Activated CD8-positive, alpha-beta memory T cell treated with anti-CD3 and anti-CD28 coated beads for 1 hour (primary cell): ENCODE measurements at places on chromosomes 1 and 21.

GRCh38 chr1:241957692-241958494 is at the start of gene BECN2:
Gene BECN2, plus strand, starts transcription at chr1:241957767. Its CDS starts 0 bp downstream, at chr1:241957767.
- DNase-seq, result no peak

GRCh38 chr1:111576547-111576946 is 43.0 kb upstream of the RAP1A start:
- no peak for DNase-seq

- no peak for DNase-seq
Measured at GRCh38 chr21:22728091-22728490, 1729.9 kb downstream of the NCAM2 start.

GRCh38 chr1:15696956-15697521 is 12.9 kb downstream of the PLEKHM2 start:
- no peak for DNase-seq

GRCh38 chr1:58318157-58319005 is 228.1 kb downstream of the OMA1 start:
- no peak for DNase-seq

DNA sequence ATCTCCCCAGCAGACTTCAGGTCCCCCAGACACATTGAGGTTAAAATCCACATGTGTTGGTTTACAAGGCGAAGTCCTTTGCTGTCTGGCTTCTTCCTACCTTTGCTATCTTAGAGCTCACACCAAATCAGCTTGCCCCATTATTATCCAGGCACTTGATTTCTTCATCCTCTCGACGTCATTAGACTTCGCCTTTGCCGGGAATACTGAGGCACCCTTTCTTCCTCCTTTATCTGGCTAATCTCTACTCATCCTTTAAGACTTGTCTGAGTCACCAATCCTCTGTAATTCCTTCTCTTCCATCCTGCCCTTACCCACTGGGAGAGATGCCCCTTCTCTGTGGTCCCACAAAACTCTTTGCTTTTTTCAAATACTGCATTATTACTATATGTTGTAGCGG is 9.2 kb upstream of the XCL2 start:
- DNase-seq, result no peak

DNA sequence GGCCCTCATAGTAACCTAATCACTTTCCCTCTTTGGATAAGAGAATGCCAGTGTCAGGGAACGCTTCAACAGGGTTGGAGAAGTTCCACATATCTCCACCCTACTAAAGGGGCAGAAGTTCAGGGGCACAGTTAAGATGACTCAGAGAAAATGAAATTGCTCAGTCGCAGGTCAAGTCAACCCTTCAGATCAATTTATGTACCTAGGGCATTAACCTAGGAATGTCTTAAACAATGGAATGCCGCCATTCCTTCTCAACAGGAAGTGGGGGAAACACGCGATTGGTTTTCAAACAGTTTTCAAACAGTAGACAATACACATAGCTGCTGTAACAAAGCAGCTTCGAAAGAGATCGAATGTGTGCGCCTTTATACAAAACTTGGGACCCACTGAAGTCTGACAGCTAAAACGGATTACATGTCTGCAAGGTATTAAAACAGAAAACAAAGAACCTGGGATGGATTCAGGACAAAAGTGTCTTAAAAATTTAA is 897 bp downstream of the SLC25A24 start:
- no peak for DNase-seq

DNA sequence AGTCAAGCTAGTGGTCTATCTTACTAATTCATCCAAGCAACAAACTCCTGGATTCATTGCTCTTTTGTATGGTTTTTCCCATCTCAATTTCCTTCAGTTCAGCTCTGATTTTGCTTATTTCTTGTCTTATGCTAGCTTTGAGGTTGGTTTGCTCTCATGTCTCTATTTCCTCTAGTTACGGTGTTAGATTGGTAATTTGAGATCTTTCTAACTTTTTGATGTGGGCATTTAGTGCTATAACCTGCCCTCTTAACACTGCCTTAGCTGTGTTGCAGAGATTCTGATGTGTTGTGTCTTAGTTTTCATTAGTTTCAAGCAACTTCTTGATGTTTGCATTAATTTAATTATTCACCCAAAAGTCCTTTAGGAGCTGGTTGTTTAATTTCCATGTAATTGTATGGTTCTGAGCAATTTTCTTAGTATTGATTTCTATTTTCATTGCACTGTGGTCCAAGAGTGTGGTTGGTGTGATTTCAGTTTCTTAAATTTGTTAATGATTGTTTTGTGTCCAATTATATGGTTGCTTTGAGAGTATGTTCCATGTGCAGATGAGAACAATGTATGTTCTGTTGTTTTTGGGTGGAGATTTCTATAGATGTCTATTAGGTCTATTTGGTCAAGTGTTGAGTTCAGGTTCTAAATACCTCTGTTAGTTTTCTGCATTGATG is 154.6 kb downstream of the PLPPR5 start:
- DNase-seq, result no peak

DNA sequence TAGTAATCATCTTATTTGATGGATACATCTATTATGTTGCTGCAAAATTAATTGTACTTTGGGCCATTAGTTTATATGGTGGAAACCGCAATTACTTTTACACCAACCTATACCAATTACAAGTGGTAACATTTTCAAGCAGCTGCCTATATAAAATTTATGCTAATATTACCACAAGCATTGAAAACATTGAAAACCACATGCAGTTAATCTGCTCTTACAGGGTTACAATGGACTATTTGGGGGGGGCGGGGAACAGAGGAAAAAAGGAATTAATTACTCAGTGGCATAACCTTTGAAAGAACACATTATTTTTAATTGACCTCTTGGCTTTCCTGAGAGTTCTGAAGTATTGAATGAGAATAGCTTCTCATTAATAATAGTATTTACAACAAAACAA is 1793.2 kb downstream of the NCAM2 start:
- no peak for DNase-seq

DNA sequence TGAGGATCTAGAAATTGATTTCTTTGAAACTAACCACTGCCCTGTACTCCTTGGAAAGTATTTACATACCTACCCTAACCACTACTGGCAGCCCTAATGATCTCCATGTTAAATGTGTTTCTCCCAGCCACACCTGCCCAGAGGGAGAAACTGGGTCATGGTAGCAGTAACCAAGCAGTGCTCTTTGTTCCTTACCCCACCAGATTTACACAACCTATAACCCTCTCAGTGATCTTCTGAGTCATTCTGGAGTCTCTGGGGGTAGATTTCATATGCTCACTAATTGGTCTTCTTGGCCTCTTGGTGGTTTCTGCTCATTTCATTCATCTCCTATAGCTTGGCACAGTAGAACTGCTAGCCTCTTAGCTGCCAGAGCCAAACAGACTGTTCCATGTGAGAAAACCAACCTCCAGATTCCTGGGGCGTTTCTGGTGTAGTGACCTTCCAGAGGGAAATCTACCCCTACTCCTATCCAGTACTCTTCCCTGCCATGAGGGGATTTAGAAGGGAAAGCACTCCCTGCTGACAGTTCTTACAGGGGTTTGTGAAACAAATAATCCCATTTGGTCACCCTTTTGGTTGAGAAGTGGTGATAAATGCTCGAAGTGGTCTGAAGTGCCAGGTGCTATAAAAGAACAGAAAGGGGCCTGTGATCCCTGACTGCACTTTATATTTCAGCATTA is 36.2 kb upstream of the LRIG2 start:
- DNase-seq, result no peak

DNA sequence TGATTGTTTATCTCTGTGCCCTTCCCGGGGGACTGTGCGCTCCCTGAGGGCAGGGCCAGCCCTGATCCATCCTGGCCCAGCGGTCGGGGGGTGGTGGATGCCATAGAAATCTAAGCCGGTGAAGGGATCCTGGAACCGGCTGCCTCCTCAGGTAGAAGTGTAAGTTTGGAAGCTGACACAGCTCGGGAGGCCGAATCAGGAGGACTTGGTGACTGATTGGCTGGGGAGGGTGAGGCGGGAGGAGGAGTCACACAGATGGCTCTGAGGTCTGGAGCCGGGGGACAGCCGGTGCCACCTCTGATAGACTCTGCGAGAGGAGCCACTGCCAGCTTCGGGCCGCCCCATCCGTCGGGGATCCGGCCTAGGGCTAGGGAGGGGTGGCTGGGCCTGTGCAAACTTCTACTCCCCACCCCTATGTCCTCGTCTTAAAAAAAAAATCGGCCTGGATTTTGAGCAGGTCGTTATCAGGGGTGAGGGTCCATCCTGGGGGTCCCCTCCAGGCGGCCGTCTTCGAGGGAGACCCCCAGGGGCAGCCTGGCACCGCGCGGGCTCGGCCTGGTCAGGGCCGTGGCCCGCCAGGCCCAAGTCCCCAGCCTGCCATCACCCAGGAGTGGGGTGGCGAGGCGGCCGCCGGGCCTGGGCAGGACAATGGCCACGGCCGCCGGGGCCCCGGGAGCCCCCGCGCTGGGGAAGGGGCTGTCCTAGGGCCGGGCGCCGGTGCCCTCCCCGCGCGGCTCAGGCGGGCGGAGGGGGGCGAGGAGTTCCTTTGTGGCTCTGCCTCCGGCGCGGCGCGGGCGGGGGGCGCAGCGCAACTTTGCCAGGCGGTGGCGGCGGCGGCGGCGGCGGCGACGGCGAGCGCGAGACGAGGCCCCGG is 708 bp upstream of the ZNF362 start:
- no peak for DNase-seq

DNA sequence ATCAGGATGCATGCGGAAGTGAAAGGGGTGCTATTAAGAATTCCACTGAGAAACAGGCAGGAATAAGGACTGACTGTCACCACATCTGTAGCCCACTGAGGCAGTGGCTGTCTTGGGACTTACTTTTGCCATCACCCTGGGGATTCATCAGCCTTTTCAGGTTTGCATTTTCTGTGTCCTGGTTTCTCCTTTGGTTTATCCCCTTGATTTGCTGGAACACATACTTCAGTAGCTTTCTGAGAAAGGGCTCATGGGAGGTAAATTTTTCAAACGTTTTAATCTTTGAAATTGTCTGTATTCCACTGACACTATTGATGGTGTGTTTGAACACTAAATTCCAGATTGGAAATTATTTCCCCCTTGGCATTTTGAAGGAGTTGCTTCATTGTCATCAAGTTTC is 80.2 kb upstream of the ACTRT2 start:
- no peak for DNase-seq

DNA sequence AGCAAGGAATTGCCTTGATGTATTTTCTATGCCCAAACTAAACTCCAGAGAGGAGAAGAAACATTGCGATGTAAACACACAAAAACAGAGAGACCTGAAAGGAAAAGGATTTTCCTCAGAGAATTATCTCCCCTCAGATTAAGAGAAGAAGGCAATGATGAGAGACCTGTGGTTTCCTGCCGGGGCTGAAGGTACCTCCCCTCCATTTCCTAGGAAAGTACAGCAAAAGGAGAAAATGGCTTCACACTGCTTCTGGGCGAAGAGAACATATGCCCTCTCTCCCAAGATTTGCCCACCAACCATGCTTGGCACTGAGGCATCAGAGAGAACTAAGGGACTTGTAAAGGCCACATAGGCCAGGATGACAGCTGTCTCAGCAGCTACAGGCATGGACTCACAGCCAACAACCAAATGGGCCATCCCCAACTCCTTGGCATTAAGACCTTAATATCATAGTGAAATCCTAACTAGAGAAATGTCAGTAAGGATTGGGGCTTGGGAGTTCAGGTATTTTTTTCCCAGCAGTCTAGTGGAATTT is 523.0 kb downstream of the PTPRC start:
- no peak for DNase-seq

GRCh38 chr1:46452931-46453325 is 36.7 kb upstream of the DMBX1 start:
- no peak for DNase-seq

- no peak for DNase-seq
Measured at GRCh38 chr1:25873120-25873519, 2.4 kb downstream of the PAQR7 start.

DNA sequence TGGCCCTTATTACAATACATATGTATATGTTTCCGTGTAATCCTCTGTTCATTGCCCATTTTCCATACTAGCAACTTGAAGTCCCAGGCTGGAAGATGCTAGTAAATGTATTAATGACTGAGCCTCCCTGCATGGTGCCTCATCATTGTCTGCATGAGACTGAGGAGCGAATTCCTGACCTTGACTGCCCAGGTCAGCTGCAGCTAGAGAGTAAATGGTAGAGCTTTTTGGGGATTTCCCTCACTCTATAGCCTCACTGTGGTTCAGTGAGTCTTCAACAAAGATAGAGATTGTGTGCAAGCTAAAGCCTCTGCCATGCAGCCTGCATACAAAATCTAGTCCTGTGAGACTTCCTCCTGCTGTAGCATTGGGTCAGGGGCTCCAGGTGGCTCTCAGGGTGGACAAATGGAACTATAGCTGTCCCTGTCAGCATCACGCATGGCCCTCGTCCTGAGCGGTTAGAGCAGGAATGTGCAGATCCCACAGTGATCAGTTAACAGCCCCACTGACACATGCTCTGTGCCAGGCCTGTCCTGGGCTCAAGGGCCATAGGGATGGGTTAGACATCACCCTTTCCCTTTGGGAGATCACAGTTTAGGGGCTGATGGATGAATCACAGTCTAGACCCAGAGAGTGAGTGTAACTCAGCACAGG is 741.7 kb downstream of the MATN1 start:
- DNase-seq, result no peak

DNA sequence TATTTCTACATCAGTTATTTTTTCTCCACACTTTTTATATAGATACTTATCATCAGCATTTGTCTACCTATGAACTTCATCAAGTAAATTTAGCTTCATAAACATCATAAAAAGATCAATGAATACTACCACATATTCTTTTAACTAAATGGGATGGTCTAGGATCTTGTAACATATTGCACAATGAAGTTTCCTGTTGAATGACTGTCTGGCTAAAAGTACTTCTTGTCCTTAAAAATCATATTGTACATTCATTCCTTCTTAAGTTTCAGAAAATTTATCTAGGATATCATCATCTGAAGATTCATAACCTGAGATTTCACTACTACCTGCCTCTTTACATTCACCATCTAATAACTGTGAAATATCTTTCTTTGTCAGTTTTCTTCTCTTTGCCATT is 69.0 kb downstream of the MAGI3 start:
- DNase-seq, result no peak

GRCh38 chr21:41112740-41113692 is 54.9 kb upstream of the BACE2 start:
- no peak for DNase-seq

DNA sequence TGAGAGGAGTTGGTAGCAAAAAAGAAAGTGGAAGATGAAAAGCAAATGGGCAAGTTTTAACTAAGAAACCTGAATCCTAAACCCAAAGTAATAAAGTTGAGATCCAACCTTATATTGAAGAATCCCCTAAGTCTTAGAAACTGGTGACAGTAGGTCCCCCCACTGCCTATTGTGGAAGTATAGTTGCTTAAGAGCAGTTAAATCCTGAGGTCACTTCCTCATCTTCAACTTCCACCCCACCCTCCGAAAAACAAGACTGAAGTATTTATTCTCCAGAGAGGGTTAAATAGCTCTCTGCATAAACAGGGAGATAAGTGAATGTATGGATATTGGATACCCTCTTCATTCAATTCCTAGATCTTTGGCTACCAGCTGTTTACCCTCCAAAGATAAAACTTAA is 3.3 kb upstream of the DSTYK start:
- DNase-seq, result no peak

- no peak for DNase-seq
Measured at GRCh38 chr1:176469450-176470010, 6.6 kb downstream of the PAPPA2 start.
